Peyer's patch (tissue), 4 donors: ENCODE measurements at places on chromosomes 13 and 19. TPM values are rescaled to one million over a fixed set of nuclear protein-coding genes. Genes with fewer than 3 reads are reported as not detected.

DNA sequence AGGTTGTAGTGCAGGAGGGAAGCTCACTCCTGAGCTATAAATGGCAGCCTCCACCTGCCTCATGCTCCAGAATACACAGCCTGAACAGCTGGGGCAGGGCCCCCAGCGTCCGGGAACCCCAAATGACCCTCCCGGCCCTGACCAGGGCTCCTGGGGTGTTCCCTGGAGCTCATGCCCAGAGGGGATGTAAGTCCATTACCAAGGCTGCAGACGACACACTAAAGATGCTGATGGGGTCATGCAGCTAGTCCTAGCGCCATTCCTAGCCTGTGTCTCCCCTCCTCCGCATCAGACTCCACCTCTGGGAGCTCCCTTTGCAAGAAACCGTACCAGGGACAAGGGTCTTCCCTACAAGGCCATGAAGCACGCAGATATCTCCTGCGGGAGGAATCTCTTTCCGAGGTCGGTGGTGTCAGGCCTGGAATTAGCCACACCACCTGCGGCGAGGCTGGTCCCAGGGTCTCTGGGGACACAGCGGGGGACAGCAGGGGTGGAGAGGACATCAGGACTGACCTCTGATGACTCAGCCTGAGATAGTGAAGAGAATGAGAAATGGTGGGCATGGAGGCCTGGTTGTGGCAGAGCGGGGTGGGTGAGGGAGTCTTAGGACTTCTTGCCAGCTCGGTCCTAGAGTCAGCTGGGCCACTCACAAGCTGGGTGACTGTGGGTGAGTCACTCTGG, 11.9 kb upstream of the TPM4 start:
- H3K4me1 ChIP-seq = peaks cover 15% of the 10 kb centered on the region
- H3K27ac ChIP-seq = no peak overlapping the region
- no peak for DNase-seq
- no peaks in the 10 kb centered on the region for H3K36me3 ChIP-seq
- H3K4me3 ChIP-seq = no peak overlapping the region
- H3K27me3 ChIP-seq = no peaks in the 10 kb centered on the region

DNA sequence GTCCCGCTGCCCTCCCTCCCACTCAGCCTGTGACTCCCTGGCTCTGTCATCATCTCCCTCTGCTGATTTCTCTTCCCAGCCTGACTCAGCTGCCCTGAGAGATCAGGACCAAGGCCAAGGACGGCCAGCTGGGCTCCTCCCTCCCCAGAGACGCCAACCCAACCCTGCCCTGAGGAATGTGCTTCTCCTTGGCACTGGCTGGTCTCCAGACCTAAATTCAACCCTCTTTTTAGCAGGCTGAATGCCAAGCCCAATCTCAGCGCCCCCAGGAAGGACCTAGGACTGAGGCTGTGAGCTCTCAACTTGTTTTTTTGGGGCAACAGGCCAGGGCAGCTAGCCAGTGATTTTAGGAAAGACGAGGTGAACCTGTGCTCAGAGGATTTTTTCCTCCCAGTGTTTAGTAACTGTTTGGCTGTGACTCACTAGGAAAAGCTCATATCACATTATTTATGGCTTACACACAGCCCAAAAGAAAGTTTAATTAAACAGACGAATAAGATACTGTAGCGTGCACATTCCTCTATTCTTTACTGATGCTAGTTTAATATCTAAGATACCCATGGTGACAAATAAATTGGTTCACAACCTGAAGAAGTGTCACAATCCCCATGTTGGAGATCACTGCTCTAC, 7.4 kb upstream of the IGFL1 start:
- no peaks in the 10 kb centered on the region for H3K4me1 ChIP-seq
- DNase-seq = no peak
- no peak overlapping the region for H3K27ac ChIP-seq
- no peak overlapping the region for H3K4me3 ChIP-seq
- no peaks in the 10 kb centered on the region for H3K36me3 ChIP-seq

GRCh38 chr19:1235625-1236538, 1.9 kb downstream of the CBARP start:
- H3K27me3 ChIP-seq = peaks cover 21% of the 10 kb centered on the region
- DNase-seq = no peak

- DNase-seq = no peak
- no peaks in the 10 kb centered on the region for H3K27me3 ChIP-seq
- no peak overlapping the region for H3K4me3 ChIP-seq
- H3K4me1 ChIP-seq = no peaks in the 10 kb centered on the region
- H3K27ac ChIP-seq = no peak overlapping the region
Measured at GRCh38 chr13:37429976-37430375, 168.6 kb downstream of the POSTN start.

BRME1 gene
- 39.9 TPM for total RNA-seq

- H3K4me1 ChIP-seq = peaks cover 10% of the 10 kb centered on the region
- no peaks in the 10 kb centered on the region for H3K27me3 ChIP-seq
- no peak overlapping the region for H3K27ac ChIP-seq
- H3K4me3 ChIP-seq = peak overlapping the region; percentile 85
- no peak for DNase-seq
Measured at GRCh38 chr19:17931532-17932191, 1.2 kb upstream of the CCDC124 start.

DNA sequence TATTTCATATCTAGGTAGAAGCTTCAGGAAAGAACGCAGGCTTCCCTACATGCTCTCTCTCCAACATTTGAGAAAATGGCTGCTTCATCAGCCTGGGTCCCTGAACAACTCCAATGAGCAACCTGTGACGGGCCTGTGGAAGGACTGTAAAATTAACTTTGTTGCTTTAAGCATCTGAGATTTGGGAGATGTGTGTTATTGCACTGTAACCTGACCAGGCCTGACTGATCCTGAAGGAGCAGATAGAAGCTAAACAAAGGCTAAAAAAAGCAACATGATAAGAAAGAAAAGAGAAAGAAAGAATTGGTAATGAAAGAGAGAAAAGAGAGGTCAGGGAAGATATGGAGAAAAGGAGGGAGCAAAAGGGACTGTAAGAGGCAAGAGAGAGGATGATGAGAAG, 77.1 kb upstream of the MBNL2 start:
- H3K27me3 ChIP-seq = no peaks in the 10 kb centered on the region
- H3K4me3 ChIP-seq = no peak overlapping the region
- no peaks in the 10 kb centered on the region for H3K4me1 ChIP-seq
- no peaks in the 10 kb centered on the region for H3K36me3 ChIP-seq
- DNase-seq = no peak
